ENCODE measurements at places on chromosomes 5 and 9. TPM values are rescaled to one million over a fixed set of nuclear protein-coding genes. Genes with fewer than 3 reads are reported as not detected.

The ENTPD2 gene
- total RNA-seq = not detected

The ANKRD31 gene
- total RNA-seq = not detected

The PFN3 gene
- not detected for total RNA-seq

The CER1 gene
- total RNA-seq = not detected

The FKBP15 gene
- total RNA-seq = 22.9 TPM

The OTULINL gene
- total RNA-seq = 0.58 TPM

The MAN2A1 gene
- total RNA-seq = 112 TPM

The ZNF608 gene
- total RNA-seq = 17.2 TPM

The ACTBL2 gene
- total RNA-seq = not detected

The LURAP1L gene
- total RNA-seq = 0.31 TPM

The CCL27 gene
- total RNA-seq = not detected

Data from SJSA1 (cell line).